ENCODE measurements at places on chromosomes 2 and 18.

DNA sequence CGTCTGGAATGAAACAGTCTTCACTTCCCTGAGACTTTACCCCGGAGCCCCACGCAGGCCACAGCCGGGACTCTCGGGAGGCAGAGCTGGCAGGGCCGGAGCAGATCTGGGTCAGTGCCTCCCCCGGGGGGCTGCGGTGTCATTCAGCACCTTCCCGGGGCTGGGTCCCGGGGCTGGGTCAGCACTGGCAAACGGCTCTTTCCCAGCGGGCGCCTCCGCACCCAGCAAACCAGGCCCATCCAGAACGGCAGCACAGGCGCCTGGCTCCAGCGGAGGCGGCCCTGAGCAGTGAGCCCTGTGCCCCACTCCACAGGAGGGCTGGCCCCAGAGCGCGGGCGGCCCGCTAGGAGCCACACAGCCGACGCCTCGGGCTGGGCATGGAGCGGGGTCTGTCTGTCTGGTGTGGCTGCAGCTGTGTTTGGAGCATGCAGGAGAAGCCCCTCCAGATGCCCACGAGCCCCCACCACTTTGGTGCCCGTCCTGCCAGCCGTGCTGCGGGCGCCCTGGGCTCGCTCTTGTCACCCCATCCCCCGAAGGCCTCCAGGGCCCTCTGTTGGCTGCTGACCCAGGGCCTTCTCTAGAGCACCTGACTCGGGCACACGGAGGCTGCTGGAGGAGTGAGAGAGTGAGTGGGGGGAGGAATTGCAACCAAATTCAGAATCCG is 132.1 kb upstream of the CTDP1 start:
- no peak for DNase-seq

GRCh38 chr2:120596990-120597594 is 138.6 kb upstream of the GLI2 start:
- no peak for DNase-seq

DNA sequence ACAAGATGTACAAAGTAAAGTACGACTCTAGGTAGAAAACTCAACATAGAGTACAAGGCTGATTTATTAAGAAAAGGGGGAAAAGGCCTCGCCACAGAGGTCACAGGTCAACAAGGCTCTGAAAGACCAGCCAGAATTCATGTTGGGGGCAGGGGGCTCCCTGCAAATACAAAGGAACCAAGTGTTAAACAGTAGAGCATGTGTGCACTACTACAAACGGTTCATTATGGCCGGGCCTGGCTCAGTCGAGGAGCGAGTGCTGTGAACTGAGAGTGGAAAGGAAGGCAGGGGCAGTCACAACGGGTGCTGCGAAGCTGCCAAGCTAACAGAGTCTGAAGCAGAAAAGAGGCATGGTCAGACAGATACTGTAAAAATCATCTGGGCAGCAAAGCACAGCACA is 77.1 kb downstream of the MBOAT2 start:
- no peak for DNase-seq

GRCh38 chr2:197869501-197870111 is 65.2 kb downstream of the PLCL1 start:
- no peak for DNase-seq

- DNase-seq: no peak
Observed at GRCh38 chr2:105468582-105469042, 69.8 kb upstream of the FHL2 start.

Measured in stimulated activated CD8-positive, alpha-beta memory T cell treated with anti-CD3 and anti-CD28 coated beads, Interleukin-4, amount 100 ng/mL, for 4 hours (primary cell).